ENCODE measurements at places on chromosomes 6 and 20.
A peak's percentile ranks its signal among the peaks of the same experiment; 100 is the strongest.

DNA sequence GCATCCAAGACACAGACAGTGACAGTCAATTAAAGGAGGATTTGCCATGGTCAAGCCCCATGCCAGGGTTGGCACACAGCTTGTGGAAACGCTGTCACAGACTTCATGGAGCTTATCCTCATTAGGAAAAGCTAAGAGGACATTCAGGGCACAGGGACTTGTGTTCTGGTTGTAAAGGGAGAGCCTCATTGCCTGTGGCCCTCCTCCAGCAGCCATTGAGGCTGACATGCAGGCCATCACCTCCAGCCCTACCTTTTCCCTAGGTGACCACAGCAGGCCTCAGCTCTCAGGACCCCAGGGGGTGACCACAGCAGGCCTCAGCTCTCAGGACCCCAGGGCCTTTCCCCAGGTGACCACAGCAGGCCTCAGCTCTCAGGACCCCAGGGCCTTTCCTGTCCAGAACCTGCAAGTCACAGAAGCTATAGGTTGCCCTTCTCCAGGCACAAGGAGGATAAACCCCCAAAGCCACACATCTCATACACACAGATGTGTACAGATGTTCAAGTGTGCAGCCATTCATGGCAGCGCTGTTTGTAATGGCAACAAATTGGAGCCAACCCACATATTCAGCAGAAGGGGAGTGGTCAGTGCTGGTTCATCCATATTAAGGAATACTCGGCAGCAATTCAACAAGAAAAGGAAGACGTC, 26.1 kb downstream of the DUSP22 start:
- no peak for DNase-seq

- DNase-seq = peak; percentile 49
Observed at GRCh38 chr6:159134701-159135364, 34.4 kb upstream of the FNDC1 start.

- no peak for DNase-seq
Observed at GRCh38 chr6:158028876-158029275, 47.2 kb downstream of the SYNJ2 start.

GRCh38 chr6:163668061-163668426, 253.5 kb downstream of the QKI start:
- no peak for DNase-seq

GRCh38 chr6:155710704-155711103, 255.1 kb upstream of the NOX3 start:
- DNase-seq = no peak

DNA sequence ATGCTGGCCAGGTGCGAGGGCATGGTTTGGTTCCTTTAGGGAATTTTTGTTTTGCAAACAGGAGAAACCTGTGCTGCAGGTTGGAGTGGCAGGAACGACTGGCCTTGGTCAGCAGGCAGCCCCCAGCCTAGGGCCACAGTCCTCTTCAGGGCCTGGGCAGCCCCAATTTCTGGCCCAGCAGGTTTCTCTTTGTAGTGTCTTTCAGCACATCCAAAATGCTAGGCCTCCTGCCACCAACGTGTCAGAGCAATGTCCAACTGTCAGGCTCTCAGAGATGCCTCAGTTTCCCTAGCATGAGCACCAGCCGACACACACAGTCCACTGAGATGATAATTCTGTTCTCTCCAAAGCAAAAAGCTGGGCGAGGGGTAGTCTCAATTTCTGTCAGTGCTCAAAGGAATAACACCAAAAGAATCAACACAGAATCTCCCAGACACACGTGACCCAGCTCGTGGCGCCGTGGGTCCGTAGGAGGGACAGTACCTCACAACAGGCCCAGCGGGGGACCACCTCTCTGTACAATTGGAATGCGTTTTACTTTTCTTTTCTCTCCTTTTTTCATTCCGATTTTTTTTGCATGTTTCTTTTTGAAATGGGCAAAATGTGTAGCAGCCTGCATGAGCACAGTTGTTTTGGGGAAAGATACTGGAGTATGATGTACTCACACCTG, 125.9 kb downstream of the TAF4 start:
- DNase-seq = no peak

DNA sequence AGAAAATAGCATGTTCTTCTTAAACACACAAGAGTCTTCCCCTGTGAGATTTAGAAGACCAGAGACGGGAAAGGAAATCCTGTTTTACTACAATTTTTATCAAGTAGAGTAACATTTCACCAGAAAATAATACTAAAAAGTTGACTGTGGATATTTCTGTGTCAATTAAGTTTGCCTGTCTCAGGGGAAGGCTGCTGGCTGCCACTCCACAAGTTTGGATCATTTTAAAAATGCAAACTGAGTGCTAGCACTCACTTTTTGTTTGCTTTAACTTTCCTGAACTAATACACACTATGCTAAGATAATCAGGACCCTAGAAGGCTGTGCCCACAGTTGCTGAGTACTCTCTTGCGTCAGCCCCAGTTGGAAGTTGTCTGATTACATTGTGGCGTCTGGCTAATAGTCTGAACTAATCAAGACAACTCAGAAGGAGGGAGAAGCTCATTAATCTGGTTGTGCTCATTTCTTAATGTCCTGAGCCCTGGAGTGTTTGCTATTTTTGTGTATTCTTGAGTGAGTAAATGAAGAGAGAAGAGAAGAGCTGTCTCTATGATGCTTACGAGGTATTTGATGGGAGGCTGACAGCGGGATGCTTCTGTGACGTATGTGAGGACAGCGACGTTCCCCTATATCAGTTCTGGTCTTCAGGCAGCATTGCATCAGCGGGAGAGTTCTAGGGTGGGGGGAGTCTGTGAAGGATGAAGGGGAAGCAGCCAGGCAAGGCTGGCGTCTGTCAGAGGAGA, 664.2 kb downstream of the QKI start:
- no peak for DNase-seq

DNA sequence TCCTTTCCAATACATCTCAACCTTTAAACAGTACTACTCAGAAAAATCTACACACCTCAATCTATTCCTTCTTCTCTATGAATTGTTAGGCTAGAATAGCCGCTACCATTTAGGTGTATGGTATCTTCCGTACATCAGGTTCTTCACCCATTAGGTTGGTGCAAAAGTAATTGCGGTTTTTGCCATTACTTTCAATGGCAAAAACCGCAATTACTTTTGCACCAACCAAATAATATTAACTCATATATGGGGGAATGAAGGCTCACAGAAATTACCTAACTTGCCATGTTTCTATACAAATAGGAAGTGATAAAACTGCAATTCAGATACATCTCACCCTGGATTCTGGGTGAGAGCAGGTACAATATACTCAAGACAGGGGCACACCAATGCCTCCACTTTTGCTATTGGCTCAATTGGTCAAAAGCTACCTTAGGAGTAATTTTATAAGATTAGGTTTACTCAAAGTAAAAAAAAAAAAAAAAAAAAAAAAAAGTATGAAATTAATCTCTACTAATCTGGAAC, 37.7 kb upstream of the ARHGAP18 start:
- no peak for DNase-seq

GRCh38 chr20:24953621-24954133, 4.6 kb downstream of the CST7 start:
- DNase-seq = no peak
